Epithelial cell of alveolus of lung (primary cell): ENCODE measurements at places on chromosomes 7 and 10. TPM values are rescaled to one million over a fixed set of nuclear protein-coding genes. Genes with fewer than 3 reads are reported as not detected.

KLHL7 gene
- 22.9 and 27.7 TPM in 2 replicates for total RNA-seq

ARMC10 gene
- total RNA-seq: 22.8 and 23.7 TPM in 2 replicates

PRSS37 gene
- total RNA-seq: not detected in 2 replicates

IFIT1B gene
- under 0.01 TPM in 1 of 2 replicates, not detected in the other for total RNA-seq

TMEM176B gene
- total RNA-seq: 14.3 TPM in 1 of 2 replicates, not detected in the other

CTTNBP2 gene
- 7.4 and 7.6 TPM in 2 replicates for total RNA-seq

PPP1R3C gene
- 4.5 and 17.3 TPM in 2 replicates for total RNA-seq

TMEM176A gene
- 19.9 TPM in 1 of 2 replicates, not detected in the other for total RNA-seq

PTPRN2 gene
- total RNA-seq: 0.78 and 2.7 TPM in 2 replicates

BTBD16 gene
- total RNA-seq: not detected in 2 replicates

MGAM2 gene
- not detected in 2 replicates for total RNA-seq

GRM8 gene
- total RNA-seq: not detected in 2 replicates
